ENCODE measurements at places on chromosomes 13 and 19.

DNA sequence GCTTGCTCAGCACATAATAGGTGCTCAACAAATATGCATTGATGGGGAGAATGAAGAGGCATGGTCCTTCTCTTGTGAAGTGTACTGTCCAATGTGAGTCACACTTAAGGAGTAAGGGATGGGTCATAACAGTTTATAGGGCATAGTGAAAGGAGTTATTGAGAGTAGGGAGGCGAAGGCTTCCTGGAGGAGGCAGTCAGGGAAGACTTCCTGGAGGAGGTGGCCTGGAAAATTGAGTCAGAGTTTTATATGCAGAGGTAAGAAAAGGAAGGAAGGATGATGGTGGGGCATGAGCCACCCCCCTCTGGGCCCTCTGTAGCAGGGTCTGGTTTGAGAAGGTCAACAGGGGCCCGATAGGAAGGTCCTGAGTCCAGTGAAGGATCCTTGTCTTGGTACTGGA is 57.0 kb upstream of the ZNF536 start:
- DNase-seq: no peak

GRCh38 chr19:33681081-33681680 is 59.4 kb downstream of the CHST8 start:
- DNase-seq: no peak

DNA sequence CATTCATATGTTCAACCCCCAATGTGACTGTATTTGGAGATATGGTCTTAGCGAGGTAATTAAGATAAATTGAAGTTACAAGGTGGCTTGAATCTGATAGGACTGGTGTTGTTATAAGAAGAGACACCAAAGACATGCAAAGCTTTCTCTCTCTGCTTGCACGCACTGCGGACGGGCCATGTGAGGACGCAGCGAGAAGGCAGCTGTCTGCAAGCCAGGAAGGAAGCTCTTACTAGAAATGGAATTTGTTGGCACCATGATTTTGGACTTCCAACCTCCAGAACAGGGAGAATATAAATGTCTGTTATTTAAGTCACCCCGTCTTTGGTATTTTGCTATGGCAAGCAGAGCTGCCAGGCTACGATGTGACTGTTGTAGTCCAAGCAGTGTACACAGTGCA is 4.8 kb downstream of the DLEU7 start:
- no peak for DNase-seq

DNA sequence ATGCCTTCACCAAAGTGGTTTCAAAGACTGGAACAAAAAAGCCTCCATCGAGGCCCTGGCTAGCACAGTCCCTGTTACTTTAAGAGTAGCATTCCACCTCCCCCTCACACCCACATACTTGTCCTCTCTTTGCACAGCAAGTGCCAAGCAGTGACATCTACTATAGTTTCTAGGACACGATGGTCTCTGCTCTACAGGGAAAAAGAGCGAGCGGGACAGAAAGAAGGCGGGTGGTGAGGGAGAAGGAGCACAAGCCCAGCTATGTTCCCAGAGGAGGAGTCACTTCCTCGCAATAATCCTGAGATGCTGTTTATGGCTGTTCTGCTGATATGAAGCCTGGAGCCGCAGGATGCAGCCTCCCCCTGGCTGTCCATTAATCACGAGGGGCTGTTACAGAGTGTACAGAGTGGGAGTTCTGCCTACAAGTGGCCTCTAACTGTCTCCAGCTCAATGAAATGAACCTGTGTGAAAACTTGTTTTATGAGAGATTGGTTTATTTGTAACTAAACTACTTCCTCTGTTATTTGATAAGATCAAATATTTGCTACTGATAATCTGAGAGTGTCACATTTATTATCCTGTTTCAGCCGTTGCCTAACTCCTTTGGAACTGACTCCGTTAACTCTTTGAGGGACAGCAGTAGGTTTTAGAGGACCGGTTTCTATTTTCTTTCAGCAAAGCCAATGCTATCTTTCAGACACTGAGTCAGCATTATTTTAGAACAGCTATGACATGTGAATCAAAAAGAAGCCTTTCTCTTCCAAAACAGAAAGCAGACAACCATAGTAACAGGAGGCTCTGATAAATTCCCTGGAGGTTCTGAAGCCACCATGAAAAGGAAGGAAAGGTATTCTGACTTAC is 208.0 kb downstream of the SPRY2 start:
- no peak for DNase-seq

DNA sequence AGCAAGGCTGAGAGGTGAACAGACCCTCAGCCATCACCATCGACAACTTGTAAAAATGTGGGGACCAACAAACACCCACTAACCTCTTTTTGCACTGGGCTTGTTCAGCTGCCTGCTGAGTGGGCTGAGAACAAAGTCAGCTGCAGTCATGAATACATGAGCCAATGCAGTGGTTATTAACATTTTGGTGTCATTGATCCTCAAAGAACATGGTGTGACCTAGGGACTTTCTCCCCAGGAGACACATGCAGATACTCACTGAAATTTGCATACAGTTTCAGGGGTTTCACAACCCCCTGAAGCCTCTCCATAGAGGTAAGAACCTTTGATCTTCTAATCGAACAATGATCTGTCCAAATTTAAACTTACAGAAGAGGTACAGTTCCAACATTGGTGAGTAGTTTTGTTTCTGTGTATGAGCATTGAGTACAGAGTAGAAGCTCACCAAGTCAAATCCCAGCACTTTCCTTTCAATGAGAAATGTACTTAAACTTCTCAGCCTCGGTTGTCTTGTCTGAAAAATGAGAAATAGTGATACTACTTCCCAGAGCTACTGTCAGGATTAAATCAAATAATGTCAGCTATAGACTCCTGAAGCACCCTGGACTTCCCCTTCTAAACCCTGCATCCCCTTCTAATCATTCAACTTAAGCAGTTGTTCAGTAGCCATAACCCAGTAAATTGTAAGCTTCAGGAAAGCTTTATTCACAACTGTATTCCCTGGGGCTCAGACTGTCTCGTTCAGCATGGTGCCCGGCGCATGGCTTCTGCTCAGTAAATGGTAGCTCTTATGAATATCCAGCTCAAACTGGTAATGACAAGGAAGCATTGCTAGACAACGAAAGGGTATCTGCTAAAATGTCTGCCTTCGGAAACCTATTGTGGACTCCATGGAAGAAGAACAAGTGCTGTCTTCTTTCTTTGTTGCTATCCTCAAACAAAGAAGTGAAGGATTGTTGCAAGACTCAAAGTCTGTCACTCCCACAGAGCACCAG is 148.7 kb downstream of the FOXO1 start:
- DNase-seq: peak; percentile 22

DNA sequence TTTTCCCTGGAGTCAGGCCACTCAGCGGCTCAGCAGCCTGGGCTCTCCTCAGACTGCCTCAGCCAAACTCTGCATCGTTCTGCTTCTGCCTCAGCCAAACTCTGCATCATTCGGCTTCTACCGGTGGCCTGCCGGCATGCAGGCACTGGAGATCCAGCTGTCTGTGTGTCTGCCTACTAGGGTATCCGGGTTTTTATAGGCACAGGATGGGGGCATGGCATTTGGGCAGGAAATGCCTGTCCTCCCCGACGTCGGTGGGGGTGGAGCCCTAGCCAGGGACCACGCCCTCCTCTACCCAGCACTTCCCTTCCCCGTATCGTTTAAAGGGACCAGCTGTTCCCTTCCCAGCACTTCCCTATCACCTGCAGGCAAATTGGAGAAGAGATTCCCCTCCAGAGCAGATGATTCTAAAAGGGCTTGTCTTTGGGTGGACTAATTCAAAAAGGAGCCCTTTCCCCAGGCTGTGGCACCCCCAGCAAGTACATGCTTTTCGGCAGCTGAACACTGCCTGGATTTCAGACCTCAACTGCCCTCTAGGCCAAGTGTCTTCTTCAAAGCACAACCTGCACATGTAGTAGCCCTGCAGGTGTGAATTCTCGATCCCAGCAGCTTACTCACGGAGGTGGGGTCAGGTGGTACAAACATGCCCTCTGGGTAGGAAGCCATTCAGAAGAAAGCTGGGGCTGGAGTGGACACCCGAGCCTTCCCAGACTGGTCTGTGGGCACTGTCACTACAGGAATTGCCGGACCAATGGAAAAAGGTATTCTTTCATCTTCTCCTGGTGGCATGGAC is 25.4 kb upstream of the GPR12 start:
- DNase-seq: no peak

- DNase-seq: no peak
Observed at GRCh38 chr19:6963244-6963852, 57.9 kb downstream of the MBD3L2B start.

DNA sequence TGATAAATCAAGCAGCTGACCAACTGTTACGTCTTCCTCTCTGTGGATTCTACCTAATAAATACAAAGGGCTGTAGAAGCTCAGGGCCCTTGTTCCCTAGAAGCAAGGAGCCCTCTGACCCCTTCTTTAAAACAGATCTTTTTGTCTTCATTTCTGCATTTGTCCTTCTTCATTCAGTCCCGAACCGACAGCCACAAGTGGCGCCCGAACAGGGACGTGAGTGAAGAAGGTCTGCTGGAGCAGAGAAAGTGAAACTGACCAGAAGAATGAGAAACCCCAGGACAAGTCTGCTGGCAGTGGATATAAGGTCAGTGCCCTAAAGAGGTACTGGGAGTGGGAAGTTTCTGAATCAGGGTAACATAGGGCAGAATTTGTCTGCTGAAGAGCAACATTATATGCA is 13.1 kb downstream of the ZNF773 start:
- no peak for DNase-seq

DNA sequence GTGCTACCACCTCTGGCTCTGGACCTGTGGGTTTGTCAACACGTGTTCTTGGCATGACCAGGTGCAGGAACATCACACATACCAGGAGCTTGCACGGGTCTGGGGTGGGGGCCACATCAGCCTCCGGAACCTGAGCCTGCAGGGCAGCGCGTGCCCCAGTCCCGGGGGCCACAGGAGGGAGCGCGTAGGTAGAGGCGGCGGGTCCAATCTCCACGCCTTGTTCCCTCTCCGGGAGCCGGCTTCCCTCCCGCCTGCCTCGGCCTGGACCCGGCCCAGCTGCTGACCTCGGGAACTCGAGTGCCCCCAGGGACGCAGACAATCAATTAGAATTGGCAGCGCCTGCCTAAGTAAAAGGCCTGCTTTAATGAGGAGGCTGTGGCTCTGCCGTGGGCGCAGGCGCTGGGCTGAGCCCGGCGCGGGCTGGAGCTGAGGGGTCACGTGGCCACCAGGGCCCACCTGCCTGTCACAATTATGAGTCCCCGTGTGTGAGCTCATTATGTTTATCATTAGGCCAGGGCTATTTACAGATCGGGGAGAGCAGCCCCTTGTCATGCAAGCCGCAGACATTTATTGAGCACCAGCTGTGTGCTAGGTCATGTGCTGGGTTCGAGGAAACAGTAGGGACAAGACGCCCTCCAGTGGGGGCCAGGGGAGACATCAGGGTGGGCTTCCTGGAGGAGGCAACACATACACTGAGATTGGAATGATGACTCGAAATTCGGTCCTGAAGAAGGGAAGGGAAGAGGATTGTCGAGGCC is 32.2 kb upstream of the TNFAIP8L1 start:
- DNase-seq: no peak

GRCh38 chr13:93947651-93948050 is 531.8 kb downstream of the DCT start:
- DNase-seq: no peak

DNA sequence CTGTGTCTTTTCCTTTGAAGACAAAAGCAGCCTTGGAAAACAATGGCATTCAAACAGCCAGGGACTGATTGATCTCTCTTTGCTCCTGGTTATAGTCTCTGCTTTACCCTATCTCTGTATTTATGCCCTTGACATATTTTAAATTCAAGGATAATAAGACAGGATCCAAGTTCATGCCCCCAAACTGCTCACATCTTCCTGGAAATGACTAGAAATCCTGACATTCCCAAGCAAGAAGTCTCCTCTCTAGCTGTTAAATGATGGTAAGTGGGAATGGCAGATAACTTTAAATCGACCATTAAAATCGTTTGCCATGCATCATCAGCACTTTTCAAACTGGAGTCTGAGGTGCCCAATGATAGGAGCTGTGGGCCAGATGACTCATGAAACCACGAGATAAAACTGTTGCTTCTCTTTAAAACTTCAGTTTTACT is 435.6 kb downstream of the FOXO1 start:
- DNase-seq: no peak

- DNase-seq: no peak
Observed at GRCh38 chr13:76851961-76852360, 34.2 kb downstream of the KCTD12 start.

DNA sequence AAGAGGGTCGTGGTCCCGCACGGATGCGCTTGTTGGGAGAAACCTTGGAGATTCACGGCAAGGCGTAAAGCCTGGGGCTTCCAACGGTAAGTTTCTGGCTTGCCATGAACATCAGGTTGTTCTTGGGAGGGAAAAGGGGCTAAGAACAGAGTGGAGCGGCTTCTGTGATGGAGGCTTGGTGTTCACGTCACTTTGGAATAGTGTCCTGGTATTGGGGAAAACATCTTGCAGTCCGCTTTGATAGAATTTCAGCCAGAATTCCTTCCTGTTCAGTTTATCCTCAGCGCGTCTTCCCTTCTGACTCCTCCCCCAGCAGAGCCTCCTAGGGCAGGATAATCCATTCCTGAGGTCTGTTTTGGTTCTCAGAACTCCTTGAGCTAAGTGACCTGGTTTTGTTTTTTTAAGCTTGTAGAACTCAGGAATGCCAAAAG is 2.0 kb downstream of the KCTD15 start:
- no peak for DNase-seq

- DNase-seq: no peak
Observed at GRCh38 chr13:78971355-78972025, 312.5 kb upstream of the OBI1 start.

- peak; percentile 83 for DNase-seq
Observed at GRCh38 chr19:44653977-44654774, 10.5 kb downstream of the PVR start.

GRCh38 chr19:5809053-5809452 is 4.2 kb downstream of the NRTN start:
- no peak for DNase-seq

GRCh38 chr19:31955061-31955460 is 390.3 kb upstream of the ZNF507 start:
- no peak for DNase-seq

- no peak for DNase-seq
Observed at GRCh38 chr13:91185294-91185863, 162.1 kb upstream of the MIR17HG start.

DNA sequence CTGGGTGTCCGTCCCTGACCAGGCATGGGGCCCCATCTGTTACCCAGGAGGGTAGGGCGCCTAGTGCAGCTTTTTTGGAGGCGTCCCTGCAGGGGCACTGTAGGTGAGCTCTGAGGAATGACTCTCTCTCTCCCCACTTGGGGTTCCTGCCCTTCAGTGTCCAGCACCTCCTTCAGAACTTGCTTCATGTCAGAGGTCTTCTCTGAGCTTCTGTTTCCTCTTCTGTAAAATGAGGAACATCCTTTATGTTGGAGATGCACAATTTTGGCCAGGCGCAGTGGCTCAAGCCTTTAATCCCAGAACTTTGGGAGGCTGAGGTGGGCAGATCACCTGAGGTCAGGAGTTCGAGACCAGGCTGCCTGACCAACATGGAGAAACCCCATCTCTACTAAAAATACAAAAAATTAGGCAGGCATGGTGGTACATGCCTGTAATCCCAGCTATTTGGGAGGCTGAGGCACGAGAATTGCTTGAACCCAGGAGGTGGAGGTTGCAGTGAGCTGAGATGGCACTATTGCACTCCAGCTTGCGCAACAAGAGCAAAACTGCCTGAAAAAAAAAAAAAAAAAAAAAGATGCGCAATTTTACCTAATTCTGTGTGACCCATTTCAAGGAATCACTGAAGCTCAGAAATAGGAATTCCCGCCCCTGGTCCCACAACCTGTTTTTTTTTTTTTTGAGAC is 15.2 kb upstream of the PIK3R2 start:
- DNase-seq: no peak

GRCh38 chr19:11168568-11168967 is 13.0 kb upstream of the SPC24 start:
- no peak for DNase-seq

All from H1 (cell line).